ENCODE measurements at places on chromosomes 11 and 22.

DNA sequence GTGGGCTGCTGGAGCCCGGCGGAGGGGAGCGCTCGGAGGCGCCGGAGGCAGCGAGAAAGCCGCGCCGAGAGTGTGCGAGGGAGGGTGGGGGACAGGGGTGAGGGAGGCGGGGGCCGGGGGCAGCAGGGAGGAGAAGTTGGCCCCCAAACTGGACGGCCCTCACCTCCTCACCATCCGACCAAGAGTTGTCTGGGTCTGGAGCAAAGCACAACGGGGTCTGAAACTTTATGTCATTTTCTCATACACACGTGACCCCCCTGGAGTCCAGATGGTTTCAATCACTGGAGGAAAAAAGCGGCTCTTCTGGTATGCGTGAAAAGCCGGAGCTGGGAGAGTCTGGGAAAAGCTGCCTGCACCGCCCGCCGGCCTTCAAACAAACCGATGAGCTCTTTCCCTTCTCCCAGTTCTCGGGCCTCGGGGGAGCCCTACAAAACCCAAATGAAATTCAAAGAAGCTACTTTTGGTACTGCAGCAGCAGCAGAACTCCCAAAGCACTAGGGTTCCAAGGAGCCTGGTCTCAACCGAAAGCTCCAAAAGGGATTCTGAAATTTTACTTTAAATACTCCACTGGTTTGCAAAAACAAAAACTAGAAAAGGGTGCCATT lies 39.7 kb upstream of the AKIP1 start:
- peaks cover 61% of the 10 kb centered on the region for H3K27me3 ChIP-seq
- H3K4me3 ChIP-seq = no peak overlapping the region
- no peaks in the 10 kb centered on the region for H3K4me1 ChIP-seq
- no peak overlapping the region for H3K27ac ChIP-seq
- DNase-seq = no peak
- no peaks in the 10 kb centered on the region for H3K36me3 ChIP-seq

- DNase-seq = no peak
- H3K27ac ChIP-seq = no peak overlapping the region
- peaks cover 22% of the 10 kb centered on the region for H3K4me1 ChIP-seq
- no peak overlapping the region for H3K4me3 ChIP-seq
These were observed 36.5 kb upstream of the CYP2D6 start for GRCh38 chr22:42167066-42167465.

- H3K4me1 ChIP-seq = no peaks in the 10 kb centered on the region
- peaks cover 2% of the 10 kb centered on the region for H3K36me3 ChIP-seq
- H3K4me3 ChIP-seq = no peak overlapping the region
- no peak overlapping the region for H3K27ac ChIP-seq
- DNase-seq = no peak
- no peaks in the 10 kb centered on the region for H3K27me3 ChIP-seq
These were observed 244.0 kb downstream of the TBC1D22A start for GRCh38 chr22:47006433-47006832.

GRCh38 chr22:25360411-25360810 lies 141.0 kb downstream of the CRYBB2 start:
- DNase-seq = no peak
- H3K4me3 ChIP-seq = no peak overlapping the region
- H3K27me3 ChIP-seq = no peaks in the 10 kb centered on the region
- peaks cover 15% of the 10 kb centered on the region for H3K36me3 ChIP-seq

DNA sequence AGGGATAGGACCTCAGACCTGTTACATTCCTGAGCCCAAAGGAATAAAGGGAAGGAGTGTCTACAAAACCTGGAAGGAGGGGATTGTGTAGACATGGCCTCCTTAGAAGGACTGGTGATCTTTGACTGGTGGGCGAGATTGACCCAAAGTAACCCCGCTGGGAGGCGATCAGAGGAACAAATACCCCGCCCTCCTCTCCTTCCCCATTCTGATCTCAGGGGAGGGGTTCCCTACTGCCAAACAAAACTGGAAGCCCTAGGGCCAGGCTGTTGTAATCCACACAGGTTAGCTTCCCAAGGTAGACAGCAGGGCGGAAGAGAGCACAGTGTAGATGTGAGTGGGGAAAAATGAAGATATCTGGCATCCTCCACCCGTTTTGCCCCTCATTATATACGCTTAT lies 24.7 kb downstream of the NCF4 start:
- DNase-seq = no peak
- peaks cover 62% of the 10 kb centered on the region for H3K27me3 ChIP-seq
- H3K4me1 ChIP-seq = peaks cover 5% of the 10 kb centered on the region
- no peaks in the 10 kb centered on the region for H3K36me3 ChIP-seq
- no peak overlapping the region for H3K4me3 ChIP-seq
- no peak overlapping the region for H3K27ac ChIP-seq

GRCh38 chr11:85685125-85685819 lies 723 bp downstream of the CCDC89 start:
- H3K4me1 ChIP-seq = peaks cover 22% of the 10 kb centered on the region
- H3K36me3 ChIP-seq = peaks cover 7% of the 10 kb centered on the region
- H3K4me3 ChIP-seq = peak overlapping the region; percentile 22
- H3K27me3 ChIP-seq = no peaks in the 10 kb centered on the region
- H3K27ac ChIP-seq = no peak overlapping the region

- no peak overlapping the region for H3K27ac ChIP-seq
- H3K36me3 ChIP-seq = peaks cover 2% of the 10 kb centered on the region
- H3K4me1 ChIP-seq = no peaks in the 10 kb centered on the region
- H3K27me3 ChIP-seq = no peaks in the 10 kb centered on the region
These were observed 24.2 kb upstream of the PPP6R3 start for GRCh38 chr11:68436162-68436888.

DNA sequence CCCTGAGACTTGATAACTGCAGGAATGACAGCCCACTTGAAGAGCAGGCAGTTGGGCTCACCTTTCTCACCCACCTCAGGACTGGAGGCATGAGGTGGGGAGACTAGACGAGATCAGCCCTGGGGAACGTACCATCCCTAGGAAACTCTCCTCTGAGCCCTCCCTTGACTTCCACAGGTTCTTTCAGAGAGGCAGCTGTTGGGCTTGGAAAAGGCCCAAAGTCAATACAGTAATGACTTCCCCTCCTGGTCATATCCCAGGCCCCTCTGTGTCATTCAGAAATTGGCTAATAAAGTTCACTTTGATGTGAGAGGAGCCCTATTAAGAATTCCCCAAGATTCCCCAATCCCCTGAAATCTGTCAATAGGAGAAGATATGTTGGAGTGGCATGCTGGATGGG lies 5.8 kb upstream of the NECTIN1 start:
- H3K4me1 ChIP-seq = peaks cover 5% of the 10 kb centered on the region
- no peak overlapping the region for H3K27ac ChIP-seq
- H3K36me3 ChIP-seq = peaks cover 2% of the 10 kb centered on the region
- H3K27me3 ChIP-seq = peaks cover 69% of the 10 kb centered on the region
- DNase-seq = no peak
- H3K4me3 ChIP-seq = no peak overlapping the region

DNA sequence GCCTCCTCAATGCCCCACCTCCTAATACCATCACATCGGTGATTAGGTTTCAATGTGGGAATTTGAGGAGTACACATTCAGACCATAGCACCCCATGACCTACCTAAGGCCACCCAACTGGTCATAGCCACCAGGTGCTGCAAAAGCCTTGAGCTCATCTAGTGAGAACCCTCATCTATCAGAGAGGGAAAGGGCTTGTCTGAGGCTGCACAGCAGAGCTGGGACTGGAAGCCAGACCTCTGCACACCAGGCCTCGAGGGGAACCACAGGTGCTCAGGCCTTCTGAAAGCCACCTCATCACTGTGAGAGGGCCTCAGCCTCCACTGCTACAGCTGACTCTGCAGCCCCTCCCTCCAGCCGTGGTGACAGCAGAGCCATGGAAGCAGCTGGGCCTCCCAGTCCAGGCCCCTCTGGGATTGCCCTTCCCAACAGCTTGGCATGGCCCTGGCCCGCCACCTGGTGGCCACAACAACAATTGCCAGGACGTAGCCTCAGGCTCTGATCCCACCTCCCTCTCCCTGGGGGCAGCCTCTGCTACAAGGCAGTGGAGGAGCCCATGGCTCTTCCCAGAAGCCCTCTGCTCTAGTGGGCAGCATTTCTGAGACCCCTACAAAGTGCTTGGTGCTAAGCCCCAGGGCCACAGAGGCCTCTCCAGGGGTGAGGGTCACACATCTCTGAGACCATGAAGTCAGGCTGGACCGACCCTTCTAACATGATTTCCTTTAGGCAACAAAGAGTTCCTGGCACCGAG lies 41.0 kb upstream of the PRDM11 start:
- peaks cover 25% of the 10 kb centered on the region for H3K4me1 ChIP-seq
- DNase-seq = peak; percentile 57
- peaks cover 15% of the 10 kb centered on the region for H3K27me3 ChIP-seq
- no peak overlapping the region for H3K27ac ChIP-seq
- H3K4me3 ChIP-seq = no peak overlapping the region
- no peaks in the 10 kb centered on the region for H3K36me3 ChIP-seq

DNA sequence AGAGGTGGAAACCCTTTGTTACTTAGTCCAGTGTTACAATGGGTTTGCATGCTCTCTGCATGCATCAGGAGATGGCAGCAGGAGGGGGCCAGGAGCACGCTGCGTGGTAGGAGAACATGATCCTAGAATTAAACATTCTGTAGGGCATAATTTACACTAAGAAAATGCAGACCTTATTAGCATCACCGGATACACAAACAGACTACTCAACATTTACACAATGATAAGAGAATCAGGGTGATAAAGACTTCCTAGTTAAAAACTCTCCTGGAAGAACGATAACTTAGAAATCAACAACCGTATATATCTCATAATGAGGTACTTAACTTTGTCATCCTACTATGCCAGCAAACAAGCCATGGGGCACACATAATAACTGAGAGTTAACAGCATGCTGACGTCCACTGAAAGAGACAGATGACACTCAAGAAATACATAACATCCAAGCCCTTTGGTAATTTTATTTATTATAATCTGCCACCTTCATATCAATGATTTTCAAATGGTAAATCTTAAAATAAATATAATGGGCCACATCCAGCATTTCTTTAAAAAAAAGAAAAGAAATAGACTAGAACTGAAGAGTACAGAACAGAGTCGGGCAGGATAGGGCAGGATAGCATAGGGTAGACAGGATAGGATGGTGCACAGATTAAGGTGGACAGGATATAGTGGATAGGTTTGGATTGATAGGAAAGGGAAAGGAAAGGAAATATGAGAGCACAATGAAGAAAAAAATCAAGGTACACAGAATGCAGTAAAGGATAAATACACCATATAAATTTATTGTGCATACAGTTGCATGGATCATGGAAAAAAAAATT lies 27.5 kb downstream of the CADM1 start:
- H3K27me3 ChIP-seq = peaks cover 4% of the 10 kb centered on the region
- H3K36me3 ChIP-seq = peaks cover 1% of the 10 kb centered on the region
- no peak overlapping the region for H3K27ac ChIP-seq
- no peaks in the 10 kb centered on the region for H3K4me1 ChIP-seq
- no peak overlapping the region for H3K4me3 ChIP-seq
- DNase-seq = no peak

- no peak overlapping the region for H3K4me3 ChIP-seq
- no peaks in the 10 kb centered on the region for H3K4me1 ChIP-seq
- DNase-seq = no peak
- no peaks in the 10 kb centered on the region for H3K36me3 ChIP-seq
- H3K27ac ChIP-seq = no peak overlapping the region
- H3K27me3 ChIP-seq = peaks cover 43% of the 10 kb centered on the region
These were observed 10.8 kb upstream of the RASSF10 start for GRCh38 chr11:12998336-12998735.

GRCh38 chr11:62578541-62578940 lies 4.8 kb upstream of the EEF1G start:
- H3K4me3 ChIP-seq = no peak overlapping the region
- H3K36me3 ChIP-seq = peaks cover 27% of the 10 kb centered on the region
- no peak overlapping the region for H3K27ac ChIP-seq
- H3K27me3 ChIP-seq = no peaks in the 10 kb centered on the region
- no peak for DNase-seq

DNA sequence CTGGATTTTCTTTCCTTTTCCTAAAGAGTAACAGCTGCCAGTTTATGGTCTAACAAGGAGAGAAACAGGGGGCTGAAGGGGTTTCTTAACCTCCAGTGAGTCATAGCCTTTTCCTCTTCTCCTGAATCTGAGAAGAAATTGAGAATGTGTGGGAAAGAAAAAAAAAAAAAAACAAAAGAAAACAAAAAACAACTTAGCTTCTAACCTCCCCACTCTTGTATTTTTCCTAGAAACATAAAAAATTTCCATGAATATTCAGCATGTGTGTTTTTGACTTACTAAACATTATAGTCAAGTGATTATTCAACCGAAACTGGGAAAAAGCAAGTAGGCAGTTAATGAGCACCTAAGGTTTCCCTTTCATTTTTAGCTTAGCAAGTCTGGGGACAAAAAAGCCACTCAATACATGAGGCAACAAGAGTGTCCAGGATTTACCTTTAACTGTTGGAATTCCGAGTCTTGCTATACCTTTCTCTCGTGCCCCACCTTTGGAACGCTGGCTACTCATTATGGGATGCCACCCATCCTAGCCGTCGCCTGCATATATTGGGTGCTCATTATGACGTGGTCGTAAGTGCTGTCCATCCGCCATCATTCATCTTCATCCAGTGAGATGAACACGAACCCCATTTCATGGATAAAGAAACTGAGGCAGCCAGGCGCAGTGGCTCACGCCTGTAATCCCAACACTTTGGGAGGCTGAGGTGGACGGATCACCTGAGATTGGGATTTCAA lies 2.4 kb downstream of the ASPHD2 start:
- H3K36me3 ChIP-seq = peaks cover 9% of the 10 kb centered on the region
- DNase-seq = no peak
- peak overlapping the region; percentile 25 for H3K27ac ChIP-seq

DNA sequence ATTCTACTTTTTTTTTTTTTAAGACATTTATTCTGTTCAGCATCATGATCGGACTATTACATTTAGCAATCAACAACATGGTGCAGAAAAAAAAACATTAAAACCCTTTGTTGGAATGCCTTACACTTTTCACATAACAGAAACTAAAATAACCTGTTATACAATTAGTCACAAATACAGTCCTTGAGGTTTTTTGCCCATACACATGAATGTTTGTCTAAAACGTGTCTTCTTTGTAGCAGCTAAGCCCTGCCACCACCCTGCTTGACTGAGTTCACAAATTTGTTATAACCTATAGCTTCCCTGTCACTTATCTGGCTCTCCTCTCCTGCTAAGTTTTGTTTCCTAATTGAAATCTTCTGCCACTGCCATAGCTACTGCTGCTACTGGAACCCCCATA lies 75.4 kb upstream of the ARHGAP20 start:
- no peak overlapping the region for H3K4me3 ChIP-seq
- DNase-seq = no peak
- H3K27ac ChIP-seq = no peak overlapping the region
- no peaks in the 10 kb centered on the region for H3K4me1 ChIP-seq

Data from central memory CD8-positive, alpha-beta T cell (primary cell).